Stimulated activated effector memory CD8-positive, alpha-beta T cell treated with anti-CD3 and anti-CD28 coated beads, Interleukin-12 subunit alpha, Interleukin-12 subunit beta, amount 100 ng/mL, for 72 hours (primary cell): ENCODE measurements at places on chromosomes 4 and X.

GRCh38 chr4:24722026-24722568 lies 73.3 kb upstream of the SOD3 start:
- no peak for DNase-seq

DNA sequence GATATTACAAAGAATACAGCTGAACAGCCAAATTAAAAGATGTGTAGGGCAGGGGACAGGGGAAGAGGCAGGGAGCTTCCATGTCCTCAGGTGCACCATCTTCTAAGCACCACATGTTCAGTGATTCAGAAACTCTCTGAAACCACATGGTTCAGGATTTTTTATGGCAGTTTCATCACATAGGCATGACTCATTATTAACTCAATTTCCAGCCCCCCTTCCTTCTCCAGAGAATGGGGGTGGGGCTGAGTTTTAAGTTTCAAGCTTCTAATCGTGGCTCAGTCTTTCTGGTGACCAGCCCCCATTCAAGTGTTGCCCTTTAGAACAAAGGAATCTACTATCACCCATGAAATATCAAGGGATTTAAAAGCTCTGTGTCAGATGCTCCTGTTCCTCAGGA lies 317.8 kb upstream of the GALNT7 start:
- DNase-seq, result no peak

DNA sequence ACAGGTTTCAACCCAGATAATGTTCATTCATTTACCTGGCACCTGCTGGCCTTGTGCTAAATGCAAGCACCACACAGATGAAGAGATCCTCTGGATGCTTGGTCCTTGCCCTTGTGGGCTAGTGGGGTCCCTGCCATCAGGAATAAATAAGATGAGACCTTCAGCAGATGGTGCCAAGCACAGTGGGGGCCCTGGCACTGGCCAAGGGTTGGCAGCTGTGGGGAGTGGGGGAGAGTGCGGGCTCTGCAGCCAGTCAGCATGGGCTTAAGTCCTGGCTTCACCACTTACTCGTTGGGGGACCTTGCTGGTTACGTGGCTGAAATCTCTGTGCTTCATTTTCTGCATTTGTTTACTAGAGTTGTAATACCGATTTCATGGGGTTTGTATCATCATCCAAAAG lies 6.9 kb downstream of the LAP3 start:
- no peak for DNase-seq

DNA sequence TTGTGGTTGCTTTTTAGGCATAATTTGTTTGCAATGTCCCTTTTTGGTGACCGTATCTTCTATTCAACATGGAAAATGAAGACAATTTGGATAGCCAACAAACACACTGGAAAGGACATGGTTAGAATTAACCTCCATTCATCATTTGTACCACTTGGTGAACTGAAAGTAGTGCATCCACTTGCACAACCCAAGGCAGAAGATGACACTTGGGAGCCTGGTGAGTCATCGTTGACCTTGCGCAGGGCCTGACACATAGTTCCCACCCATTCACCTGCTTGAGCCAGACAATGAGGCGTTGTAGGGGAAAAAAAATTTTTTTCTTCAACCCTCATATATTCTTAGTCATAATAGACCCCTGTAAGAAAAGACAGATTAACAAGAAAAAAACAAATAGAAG lies 32.4 kb downstream of the EGF start:
- no peak for DNase-seq

DNA sequence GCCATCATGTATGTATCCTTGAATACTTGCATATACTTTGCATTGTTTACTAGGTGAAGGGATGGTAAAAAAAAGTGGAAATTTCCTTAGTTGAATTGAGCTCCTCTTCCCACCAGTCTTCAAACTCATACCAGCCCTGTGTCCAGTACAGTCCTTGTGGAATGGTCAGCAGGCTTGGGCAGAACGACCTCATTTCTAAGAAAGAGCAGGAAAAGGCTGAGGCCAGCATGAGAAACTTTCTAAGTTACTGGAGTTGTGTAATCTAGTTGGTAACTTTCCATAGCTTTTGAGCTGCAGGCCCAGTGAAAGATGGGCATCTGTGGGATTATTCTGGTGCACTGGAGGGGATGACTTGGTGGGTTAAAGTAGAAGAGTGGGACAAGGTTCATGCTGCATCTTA lies 87.6 kb downstream of the DCUN1D4 start:
- no peak for DNase-seq

GRCh38 chr4:94979621-94980020 lies 221.9 kb downstream of the BMPR1B start:
- no peak for DNase-seq

- no peak for DNase-seq
These were observed 108.4 kb downstream of the GUCY2F start for GRCh38 chrX:109373468-109373867.

- DNase-seq, result no peak
These were observed 151.5 kb downstream of the CHIC2 start for GRCh38 chr4:53912766-53913497.

DNA sequence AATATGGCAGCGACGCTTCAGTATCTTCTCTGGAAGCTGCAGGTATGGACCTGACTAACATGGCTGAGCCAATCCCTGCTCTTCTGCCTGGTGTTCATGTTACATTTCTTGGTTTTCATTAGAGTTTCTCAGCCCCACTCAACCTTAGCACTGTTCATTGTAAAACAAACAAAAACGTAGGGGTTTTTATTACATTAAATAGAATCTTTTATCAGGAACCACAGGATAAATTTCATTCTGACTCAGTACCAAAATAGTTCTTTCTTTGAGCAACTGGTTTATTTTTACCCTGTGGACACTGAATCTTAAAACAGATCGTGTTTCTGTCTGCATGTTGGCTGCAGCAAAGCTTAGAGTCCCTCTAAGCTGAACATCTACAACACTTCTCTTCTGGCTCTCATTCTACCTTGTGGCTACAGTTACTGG lies 27.1 kb downstream of the FHIP1A start:
- DNase-seq, result no peak

DNA sequence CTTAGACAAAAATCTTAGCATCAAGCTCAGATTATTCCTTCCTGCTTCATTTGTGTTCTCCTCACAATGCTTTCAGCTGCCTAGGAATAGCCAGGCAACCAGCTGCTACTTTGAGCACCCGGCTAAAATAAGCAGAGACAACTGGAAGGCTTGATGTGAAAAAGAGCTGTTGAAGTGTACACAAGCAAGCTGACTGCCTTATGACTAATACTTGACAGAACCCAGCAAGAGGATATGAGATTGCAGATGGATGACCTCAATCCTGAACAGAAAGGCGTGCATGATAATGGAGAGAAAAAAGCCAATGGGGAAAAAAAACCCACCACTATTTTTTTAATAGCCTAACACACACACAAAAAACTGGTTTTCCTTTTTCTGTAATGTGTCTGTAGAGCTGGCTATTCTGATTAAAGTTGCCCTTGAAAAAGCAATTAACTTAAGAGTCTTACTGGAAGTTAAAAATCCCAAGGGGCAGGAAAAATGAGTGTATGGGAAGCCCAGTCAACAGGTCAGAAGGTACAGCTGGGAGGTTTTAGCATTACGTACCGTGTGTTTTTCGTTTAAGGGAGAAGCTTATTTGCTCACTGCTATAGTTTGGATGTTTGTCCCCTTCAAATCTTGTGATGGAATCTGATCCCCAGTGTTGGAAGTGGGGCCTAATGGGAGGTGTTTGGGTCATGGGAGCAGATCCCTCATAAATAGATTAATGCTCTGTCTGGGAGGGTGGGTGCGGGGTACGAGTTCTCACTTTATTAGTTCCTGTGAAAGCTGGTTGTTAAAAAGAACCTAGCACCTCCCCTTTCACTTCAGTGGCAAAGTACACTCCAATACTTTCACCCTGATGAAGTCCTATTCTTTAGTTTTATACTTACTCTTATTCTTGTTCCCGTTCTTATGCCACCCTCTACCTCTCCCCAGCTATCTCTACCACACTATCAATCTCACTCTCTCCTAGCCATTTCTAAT lies 37.1 kb upstream of the HERC6 start:
- no peak for DNase-seq

GRCh38 chr4:38426532-38426931 lies 237.5 kb upstream of the KLF3 start:
- DNase-seq, result no peak

- DNase-seq, result no peak
These were observed 134.1 kb downstream of the ELOVL6 start for GRCh38 chr4:110064295-110064694.

DNA sequence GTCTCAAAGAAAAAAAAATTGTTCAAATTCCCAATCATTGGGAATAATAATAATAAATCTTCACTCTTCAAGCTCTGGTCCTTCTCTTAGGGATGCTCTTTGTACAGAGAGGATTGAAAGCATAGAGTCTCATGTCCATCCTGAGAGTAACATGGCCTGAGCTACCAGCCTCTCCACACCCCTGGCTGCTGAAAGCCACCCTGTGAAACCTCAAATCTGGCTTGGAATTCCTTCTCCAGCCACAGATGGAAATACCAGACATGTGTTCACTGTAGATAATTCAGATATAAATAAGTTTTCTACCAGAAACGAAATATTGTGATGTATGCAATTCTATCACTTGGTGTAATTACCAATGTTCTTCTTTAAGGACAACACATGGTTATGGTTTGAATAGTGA lies 140.6 kb downstream of the ARSF start:
- no peak for DNase-seq

DNA sequence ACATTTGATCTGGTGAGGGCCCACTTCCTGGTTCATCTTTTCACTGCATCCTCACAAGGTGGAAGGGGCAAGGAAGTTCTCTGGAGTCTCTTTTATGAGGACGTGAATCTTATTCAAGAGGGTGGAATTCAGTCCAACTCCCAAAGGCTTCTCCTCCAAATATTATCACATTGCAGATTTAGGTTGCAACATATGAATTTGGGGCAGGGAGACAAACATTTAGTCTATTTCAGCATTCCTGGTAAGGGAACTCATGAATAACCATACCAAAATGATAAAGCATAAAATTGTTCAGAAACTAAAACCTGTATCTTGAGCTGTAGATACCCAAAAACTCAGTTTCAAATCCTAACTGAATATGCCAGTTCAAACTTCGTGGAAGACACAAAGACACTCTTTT lies 246.8 kb downstream of the QDPR start:
- DNase-seq, result no peak
